ENCODE measurements at places on chromosomes 4 and X. TPM values are rescaled to one million over a fixed set of nuclear protein-coding genes. Genes with fewer than 3 reads are reported as not detected.

Gene HSFX4
- not detected for total RNA-seq

Gene SPARCL1
- 0.49 TPM for total RNA-seq

Gene CMC4
- total RNA-seq, result 1.1 TPM

Gene GABRG1
- not detected for total RNA-seq

Gene VCX3A
- not detected for total RNA-seq

Gene DNAAF6
- not detected for total RNA-seq

Gene FAM184B
- 0.03 TPM for total RNA-seq

Gene ODAM
- total RNA-seq, result not detected

Gene CDX4
- not detected for total RNA-seq

Gene HSPA4L
- 0.30 TPM for total RNA-seq

Gene KLKB1
- not detected for total RNA-seq

Gene SUPT20HL2
- not detected for total RNA-seq

Gene RXFP1
- total RNA-seq, result not detected

Gene SPATA4
- total RNA-seq, result not detected

Gene FAM53A
- 1.3 TPM for total RNA-seq

Gene PLAC1
- total RNA-seq, result 0.24 TPM

Gene FAM9C
- not detected for total RNA-seq

Gene ENAM
- total RNA-seq, result not detected

Gene GRID2
- not detected for total RNA-seq

Gene GPR143
- not detected for total RNA-seq

Gene CT45A3
- total RNA-seq, result not detected

Gene RIPPLY1
- total RNA-seq, result not detected

Gene IL15
- total RNA-seq, result 0.47 TPM

Gene RHOXF2
- total RNA-seq, result 0.16 TPM

Gene CSN1S1
- not detected for total RNA-seq

Gene DYNLT3
- 11.5 TPM for total RNA-seq

Gene GCNA
- total RNA-seq, result 2.1 TPM

Gene CHIC2
- 27.7 TPM for total RNA-seq
